ENCODE measurements at places on chromosomes 5 and 9.
A peak's percentile ranks its signal among the peaks of the same experiment; 100 is the strongest.

- DNase-seq: no peak
Measured at GRCh38 chr5:113632996-113633395, 119.5 kb downstream of the YTHDC2 start.

- no peak for DNase-seq
Measured at GRCh38 chr5:133709209-133709725, 96.9 kb upstream of the FSTL4 start.

DNA sequence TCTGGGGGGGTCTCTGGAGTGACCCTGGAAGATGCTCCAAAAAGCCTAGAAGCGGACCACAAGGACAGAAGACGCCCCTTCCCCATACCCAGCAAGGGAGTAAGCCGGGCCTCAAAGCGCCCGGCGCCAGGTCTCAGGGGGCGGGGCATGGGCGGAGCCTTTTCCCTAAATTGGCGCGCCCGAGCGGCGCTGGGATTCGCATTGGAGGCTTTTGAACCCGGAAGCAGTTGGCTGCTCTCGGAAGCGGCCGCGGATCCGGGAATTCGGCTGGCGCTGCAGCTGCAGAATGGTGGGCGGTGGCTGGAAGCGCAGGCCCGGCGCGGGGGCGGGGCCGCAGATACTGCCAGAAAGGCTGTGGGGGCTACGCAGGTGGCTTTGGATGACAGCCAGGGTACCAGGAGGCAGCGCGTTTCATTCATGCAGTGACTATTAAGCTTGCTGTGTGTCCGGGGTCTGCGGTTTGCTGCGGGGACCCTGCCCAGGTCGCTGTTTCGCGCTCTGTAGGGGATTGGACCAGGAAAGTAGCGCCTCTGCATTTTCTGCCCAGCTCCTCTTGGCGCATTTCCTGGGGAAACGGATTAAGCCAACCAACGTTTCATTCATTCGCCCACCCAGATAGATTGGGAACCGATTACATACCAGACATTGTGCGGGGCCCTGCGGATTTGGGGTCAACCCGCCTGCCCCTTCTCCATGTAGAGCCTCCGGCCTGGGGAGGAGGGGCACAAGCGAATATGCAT, 83.0 kb upstream of the FREM1 start:
- peak; percentile 16 for DNase-seq

GRCh38 chr9:13424872-13425271, 145.4 kb upstream of the MPDZ start:
- DNase-seq: no peak

GRCh38 chr9:71144495-71144894, 23.1 kb upstream of the TRPM3 start:
- DNase-seq: no peak

GRCh38 chr9:36041506-36041905, 4.8 kb downstream of the RECK start:
- DNase-seq: no peak

GRCh38 chr9:129398101-129398960, 220.3 kb upstream of the IER5L start:
- DNase-seq: no peak

GRCh38 chr9:89476546-89476945, 21.4 kb downstream of the SEMA4D start:
- DNase-seq: no peak

DNA sequence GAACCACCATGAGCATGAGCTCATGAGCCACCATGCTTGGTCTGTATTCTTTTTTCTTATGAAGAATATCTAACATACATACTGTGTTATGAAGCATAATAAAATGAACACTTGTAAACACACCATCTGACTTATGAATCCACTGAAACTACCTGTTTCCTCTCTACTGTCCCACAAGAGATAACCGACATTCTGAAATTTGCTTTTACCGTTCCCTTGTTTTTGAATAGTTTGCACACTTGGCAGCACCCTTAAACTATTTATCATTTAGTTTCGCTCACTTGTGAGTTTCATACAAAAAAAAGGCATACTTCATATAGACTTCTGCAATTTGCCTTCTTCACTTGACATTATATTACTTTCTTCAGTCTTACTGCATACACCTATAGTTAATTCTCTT, 8.9 kb downstream of the LARS1 start:
- DNase-seq: no peak

GRCh38 chr5:99314721-99315120, 385.9 kb upstream of the CHD1 start:
- no peak for DNase-seq

DNA sequence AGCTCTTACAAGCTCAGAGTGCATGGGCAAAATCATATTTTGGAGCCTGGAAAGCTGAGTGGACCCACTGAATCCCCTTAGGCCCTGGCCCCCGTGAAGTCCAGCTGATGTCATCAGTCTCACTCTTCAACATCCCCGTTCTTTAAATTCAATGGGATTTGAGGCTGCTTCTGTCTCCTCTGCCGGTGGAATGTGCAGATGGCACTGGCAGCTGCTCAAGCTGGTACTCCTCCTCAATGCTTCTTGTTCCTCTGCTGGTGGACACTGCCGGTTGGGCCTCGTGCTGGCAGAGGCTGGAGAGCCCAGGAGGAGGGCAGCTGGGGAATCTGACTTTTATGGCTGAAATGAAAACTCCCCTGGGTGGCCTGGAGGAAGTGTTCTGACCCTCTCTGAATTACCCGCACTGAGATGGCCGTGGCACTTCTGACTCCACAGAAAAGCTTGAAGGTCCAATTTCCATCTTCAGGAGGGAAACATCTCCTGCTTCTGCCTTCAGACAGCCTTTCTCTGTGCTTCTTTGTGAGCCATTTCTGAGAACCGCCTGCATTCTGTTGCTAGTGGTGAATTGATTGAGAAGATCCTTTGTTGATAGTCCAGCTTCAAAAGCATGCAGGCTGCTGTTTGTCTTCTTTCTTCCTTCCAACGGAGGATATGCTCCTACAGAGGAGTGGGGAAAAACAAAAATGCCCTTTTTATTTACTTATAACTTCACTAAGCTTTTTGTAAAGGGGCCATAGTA, 298.9 kb downstream of the TMEM38B start:
- DNase-seq: no peak

DNA sequence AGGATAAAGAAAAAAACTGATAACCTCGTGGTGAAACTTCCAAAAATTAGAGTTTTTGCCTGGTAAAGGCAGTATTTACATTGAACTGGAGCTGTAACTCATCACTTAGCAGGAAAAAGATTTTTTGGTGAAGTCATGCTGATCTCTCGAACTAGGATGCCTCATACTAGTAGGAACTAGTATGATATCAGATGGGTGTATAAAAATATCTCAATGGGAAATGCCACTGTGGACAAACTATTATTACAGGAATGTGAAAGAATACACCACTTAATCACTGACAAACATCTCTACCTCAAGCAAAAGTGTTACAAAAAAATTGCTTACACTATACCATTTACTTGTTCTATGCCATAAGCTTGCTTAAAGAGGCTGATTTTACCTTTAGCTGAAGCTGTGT, 28.4 kb downstream of the RFX3 start:
- no peak for DNase-seq

- DNase-seq: no peak
Measured at GRCh38 chr5:72353046-72353445, 32.9 kb downstream of the PTCD2 start.

GRCh38 chr9:94081435-94081834, 2.8 kb upstream of the PTPDC1 start:
- no peak for DNase-seq

- no peak for DNase-seq
Measured at GRCh38 chr9:121269642-121270254, 1.8 kb downstream of the GSN start.

GRCh38 chr5:52077941-52078815, 694.9 kb downstream of the ISL1 start:
- DNase-seq: no peak

DNA sequence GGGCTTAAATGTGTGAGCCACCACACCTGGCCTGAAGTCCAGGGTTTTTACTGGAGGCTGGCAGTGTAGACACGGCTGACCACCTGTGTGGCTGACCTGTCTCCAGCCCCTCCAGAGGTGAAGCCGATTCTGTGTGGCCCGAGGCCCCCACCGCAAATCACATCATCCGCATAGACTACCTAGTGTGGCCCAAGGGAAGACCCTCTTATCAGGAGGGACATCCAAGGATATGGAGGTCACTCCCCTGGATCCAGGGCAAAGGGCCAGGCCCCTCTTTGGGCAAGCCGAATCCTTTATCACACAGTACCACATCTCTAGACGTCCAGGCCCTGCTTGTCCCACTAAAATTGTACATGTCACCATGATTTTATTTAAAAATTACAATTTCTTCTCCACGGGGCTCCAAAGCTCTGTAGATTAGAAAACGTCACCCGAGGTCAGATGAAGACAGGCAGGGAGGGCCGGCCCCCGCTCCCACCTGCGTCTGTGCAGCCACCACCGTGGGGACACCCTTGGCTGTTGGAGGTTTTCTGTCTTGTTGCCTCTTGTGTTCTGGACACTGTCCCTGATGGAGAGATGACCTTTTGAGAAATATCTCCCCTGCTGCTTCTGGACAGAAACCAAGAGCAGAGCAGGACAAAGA, 20.1 kb downstream of the LAMC3 start:
- DNase-seq: no peak

- DNase-seq: no peak
Measured at GRCh38 chr9:5552301-5552700, 42.0 kb downstream of the PDCD1LG2 start.

GRCh38 chr5:72074251-72074650, 33.0 kb upstream of the MAP1B start:
- no peak for DNase-seq

GRCh38 chr5:73763300-73764032, 137.5 kb downstream of the ARHGEF28 start:
- DNase-seq: no peak

GRCh38 chr5:174313615-174314014, 268.1 kb downstream of the NSG2 start:
- DNase-seq: no peak

DNA sequence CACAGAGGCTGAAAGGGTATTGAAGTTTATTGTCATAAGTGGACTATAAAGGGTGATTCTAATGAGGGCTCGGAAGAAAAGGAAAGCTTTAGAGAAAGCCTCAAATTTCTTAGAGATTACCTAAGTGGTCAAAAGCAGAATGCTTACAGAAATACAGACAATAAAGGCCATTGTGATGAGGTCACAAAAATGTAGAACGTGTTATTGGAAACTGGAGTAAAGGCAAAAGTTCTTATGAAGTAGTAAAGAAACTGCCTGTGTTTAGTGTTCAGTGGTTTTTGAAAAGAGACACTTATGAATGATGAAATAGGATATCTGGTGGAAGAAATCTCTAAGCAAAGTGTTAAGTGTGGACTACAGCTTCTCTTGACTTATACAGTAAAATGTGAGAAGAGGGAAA, 726.9 kb downstream of the DNAH5 start:
- no peak for DNase-seq

- DNase-seq: no peak
Measured at GRCh38 chr9:114207845-114208244, 52.5 kb downstream of the COL27A1 start.

GRCh38 chr5:34055667-34056066, 12.7 kb upstream of the C1QTNF3 start:
- DNase-seq: no peak

GRCh38 chr9:994005-994404, 17.6 kb downstream of the DMRT3 start:
- no peak for DNase-seq

- no peak for DNase-seq
Measured at GRCh38 chr9:133845440-133845839, 107.3 kb upstream of the SARDH start.

DNA sequence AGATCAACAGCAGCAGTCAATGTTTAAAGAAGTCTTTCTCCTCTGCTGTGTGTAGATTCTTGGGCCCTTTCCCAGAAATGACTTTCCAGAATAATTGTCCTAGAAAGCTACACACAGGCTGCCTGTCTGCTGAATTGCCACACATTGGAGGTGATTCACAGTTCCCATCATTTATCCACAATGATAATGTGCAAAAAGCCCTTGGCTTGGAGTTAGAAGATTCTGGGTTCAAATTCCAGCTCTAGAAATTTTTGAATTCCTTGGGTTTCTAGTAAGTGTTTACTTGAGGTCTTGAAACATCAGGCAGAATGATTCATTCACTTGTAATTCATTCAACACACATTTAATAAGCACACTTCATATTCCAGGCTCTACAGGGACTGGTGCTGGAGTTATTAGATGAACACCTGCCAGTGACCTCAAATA, 28.6 kb upstream of the EPB41L4B start:
- no peak for DNase-seq

DNA sequence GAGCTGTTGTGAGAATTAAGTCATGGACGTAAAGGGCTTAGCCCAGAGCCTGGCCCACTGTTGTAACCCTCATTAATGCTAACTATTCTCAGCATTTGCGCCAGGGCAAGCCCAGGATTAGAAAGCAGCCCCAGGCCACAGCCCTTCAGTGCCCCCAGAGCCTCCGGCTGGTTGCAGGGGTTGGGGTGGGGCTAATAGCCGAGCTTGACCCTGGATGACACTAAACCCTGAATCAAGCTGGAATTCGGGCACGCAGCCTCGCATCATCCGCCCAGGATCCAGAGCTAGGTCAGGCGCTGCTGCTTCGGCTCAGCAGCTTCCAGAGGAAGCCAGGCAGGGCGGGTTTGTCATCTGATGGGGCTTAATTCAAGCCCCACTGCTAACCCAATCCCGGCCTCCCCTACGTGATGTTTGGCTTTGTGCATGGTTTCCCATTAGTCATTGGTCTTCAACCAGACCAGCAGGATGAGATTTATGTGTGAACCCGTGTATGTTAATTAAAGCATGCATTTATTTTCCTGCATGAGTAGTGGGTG, 1.2 kb upstream of the MEGF9 start:
- DNase-seq: no peak

Measured in activated CD4-positive, alpha-beta T cell treated with anti-CD3 and anti-CD28 coated beads, Interleukin-2, amount 50 U/mL, for 4 hours (primary cell).